HCT116 (cell line): ENCODE measurements at places on chromosomes 2 and 18.

DNA sequence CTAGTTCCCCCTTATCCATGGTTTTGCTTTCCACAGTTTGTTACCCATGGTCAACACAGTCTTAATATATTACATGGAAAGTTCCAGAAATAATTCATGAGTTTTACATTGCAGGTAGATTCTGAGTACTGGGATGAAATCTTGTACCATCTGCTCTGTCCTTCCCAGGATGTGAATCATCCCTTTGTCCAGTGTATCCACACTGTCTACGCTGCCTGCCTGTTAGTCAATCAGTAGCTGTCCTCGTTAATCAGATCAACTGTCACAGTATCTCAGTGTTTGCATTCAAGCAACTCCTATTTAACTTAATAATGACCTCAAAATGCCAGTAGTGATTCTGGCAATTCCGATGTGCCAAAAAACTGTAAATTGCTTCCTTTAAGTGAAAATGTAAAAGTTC is 76.3 kb downstream of the DYNC1I2 start:
- no peak for DNase-seq

DNA sequence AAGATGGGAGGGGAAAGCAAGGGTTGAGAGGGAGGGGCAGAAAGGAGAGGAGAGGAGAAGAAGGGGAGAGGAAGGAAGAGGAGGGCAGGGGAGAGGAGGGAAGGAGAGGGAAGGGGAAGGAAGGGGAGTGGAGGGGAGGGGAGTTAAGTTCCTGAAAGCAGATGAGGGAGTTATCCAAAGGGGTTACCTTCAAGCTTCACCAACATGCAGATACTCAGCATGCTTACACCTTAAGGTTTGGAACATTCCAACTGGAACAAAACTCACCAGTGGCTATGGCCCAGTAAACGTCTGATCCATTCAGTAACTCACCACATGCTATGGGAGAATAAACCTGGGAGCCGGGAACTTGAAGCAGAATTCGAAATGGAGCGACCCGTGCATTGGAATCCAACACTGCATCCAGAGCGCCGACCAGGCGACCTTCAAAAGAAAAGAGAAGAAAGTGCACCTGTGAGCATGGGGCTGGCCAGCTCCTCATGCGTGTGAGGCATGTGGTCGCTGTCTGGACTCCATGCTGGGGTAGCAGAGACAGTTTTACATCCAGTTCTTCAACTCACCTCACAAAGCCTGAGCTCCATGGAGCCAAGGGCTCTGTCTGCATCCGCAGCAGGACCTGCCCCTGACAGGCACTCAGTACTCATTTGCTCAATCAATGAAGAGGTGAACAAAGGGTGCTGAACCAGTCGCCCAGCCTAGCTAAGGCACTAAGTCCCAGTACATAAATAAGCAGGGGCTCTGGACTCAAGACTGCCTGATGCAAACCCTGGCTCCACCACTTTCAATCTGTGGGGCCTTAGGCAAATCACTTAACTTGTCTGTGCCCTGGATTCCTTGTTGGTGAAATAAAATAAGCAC is 61.0 kb downstream of the TBC1D8 start:
- no peak for DNase-seq

DNA sequence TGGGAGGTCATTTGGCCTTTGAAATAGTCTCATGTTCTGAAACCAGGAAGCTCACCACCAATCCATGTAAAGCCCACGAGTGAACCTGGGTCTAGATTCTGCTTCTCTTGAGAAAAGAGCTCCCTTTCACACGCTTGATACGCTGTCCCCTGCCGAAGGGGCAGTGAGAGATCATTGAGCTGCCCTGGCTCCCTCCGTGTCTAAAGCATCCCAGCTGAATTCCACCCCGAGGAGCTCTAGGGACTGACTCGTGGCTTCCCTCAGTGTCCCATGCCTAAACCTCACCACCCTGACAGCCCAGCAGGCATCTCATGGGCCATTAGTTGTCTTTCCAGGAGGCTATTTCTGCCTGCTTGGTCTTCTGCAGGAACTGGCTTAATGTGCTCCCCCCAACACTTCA is 68.6 kb downstream of the COL6A3 start:
- no peak for DNase-seq

DNA sequence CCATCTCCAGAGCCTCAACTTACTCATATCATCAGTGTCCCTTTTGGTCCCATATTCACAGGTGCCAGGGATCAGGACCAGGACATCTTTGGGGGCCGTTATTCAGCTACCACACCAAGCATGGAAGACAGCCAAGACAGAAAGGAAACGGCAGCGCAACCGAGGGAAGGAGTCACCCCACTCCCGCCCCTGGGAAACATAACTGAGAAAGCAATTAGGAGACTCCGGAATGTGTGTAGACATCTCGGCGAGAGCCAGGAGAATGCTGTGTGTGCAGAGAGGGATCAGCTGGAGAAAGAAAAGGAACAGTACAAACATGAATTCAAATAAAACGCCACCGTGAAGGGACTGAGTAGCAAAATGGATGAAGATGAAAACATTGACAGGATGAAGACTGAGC is 13.4 kb upstream of the BOK start:
- DNase-seq: no peak

DNA sequence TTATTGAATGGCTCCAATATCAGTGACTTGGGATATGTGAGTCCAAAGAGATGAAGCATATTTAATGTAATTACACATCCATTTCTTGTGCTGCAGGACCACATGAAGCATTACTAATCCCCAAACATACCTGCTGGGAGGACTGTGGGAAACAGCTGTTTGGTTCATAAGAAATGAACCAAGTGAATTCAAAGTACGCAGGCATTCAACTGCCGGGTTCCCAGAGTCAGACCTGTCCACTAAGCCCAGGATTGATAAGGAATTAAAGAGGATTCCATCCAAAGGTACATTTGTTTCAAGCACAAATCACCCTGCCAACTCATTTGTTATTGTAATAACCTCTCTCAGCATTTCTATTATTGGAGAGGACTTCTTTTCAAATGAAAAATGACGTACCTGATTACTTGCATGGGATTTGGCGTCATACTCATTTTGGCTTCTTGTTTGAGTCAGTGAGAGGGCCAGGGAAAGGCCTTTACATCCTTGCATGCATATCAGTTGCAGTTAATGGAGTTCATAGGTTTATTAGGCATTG is 230.7 kb downstream of the TXNL1 start:
- no peak for DNase-seq
